ENCODE measurements at places on chromosomes 11 and 22.

- no peak for DNase-seq
These were observed 553 bp downstream of the NAALAD2 start for GRCh38 chr11:90135016-90135415.

- DNase-seq = no peak
These were observed 44.1 kb upstream of the SC5D start for GRCh38 chr11:121248496-121248895.

DNA sequence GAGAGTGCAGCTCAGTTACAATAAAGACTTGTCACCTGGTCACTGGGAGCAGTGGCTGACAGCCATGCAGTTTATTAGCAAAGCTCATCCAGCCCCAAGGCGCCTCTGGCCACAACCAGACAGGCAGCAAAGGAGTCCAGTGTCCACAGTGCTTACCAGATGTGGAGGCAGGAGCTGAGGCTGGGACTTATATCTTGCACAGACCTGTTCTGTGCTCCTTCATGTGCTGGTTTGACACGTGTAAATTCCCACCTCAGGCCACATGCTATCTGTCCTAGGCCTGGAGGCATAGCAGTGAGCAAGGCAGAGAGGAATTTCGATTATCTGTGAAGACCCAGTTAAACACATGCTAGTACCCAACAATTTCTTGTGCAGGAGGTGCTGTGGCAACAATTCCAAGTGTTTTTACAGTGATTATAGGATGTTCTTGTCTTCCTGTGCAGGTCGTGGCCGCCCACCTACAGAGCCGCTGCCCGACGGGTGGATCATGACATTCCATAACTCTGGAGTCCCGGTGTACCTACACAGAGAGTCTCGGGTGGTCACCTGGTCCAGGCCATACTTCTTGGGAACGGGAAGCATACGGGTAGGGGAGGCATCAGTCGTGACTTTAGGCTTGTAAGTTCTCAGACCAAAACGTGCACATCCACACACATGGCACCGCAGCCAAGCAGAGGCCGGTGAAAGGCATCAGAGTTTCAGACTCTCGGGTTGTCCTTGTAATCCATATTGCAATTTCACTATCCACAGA, 9.4 kb downstream of the DGCR8 start:
- DNase-seq = no peak

GRCh38 chr11:12166299-12167060, 56.1 kb downstream of the MICAL2 start:
- no peak for DNase-seq

GRCh38 chr11:64222651-64223000, 3.4 kb downstream of the TRPT1 start:
- DNase-seq = no peak

DNA sequence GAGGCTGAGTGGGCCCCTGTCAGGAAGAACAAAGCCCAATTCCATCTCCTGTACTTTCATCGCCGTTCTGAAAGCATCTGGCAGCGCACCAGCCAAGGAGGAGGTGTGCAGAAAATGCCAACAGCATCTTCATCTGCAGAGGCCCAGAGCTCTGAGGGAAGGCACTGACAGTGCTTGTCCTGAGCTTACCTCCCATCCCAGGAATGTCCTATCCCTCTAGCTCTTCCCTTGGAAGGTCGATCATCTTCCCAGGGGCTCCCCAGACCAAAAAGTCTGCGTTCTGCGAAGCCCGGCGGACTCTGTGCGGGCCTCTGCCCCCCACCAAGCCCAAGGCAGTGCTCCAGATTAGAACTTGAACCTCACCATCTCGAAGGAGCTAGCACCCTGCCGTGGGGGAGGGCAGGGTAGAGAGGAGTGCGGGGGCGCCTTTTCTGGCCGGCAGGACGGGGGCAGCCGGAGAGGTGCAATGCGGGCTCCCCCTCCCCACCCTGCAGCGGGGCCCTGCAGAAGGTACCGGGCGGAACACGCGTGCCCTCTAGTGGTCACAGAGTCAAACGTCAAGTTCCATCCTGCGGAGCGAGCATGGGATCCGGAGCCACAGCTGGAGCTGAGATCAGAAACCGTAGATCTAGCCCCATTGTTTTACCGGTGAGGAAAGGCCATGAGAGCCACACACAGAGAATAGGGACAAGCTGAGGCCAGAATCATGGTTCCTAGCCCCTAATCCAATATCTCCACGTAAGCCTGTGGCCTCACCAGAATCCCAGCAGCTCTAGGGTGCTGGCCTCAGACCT, 5.0 kb downstream of the SCN2B start:
- DNase-seq = peak; percentile 70

Measured in activated CD4-positive, alpha-beta T cell treated with anti-CD3 and anti-CD28 coated beads for 4 hours (primary cell).